Stimulated activated CD4-positive, alpha-beta T cell treated with anti-CD3 and anti-CD28 coated beads, Interleukin-12 subunit alpha, Interleukin-12 subunit beta, amount 100 ng/mL, for 24 hours (primary cell): ENCODE measurements at places on chromosomes 13 and 19.

- DNase-seq = no peak
Measured at GRCh38 chr13:101150998-101151397, 265.3 kb downstream of the NALCN start.

DNA sequence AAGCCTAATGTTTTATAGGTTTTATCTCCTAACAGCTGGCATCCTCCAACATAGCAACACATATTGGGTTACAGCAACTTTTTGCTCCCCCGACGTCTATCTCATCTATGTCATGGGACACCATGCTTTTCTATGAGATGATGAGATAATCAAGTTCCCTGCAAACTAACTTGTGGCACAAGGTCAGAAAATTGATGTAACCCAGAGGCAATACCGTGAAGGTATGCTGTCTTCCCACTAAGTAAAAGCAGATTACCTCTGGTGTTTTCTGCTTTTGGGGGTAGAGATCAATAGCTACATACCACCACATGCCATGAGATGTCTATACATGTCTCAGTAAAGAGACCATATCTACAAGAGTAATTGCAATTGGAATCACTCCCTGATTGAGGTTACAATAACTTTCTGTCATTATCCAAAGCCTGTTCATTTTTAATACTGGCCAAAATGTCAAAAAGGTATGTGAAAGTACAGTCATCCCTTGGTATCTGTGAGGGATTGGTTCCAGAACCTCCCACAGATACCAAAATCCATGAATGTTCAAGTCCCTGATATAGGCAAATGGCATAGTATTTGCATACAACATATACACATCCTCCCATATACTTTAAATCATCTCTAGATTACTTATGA is 131.3 kb downstream of the CYSLTR2 start:
- DNase-seq = no peak

- no peak for DNase-seq
Measured at GRCh38 chr13:102294407-102295018, 107.3 kb downstream of the FGF14 start.

DNA sequence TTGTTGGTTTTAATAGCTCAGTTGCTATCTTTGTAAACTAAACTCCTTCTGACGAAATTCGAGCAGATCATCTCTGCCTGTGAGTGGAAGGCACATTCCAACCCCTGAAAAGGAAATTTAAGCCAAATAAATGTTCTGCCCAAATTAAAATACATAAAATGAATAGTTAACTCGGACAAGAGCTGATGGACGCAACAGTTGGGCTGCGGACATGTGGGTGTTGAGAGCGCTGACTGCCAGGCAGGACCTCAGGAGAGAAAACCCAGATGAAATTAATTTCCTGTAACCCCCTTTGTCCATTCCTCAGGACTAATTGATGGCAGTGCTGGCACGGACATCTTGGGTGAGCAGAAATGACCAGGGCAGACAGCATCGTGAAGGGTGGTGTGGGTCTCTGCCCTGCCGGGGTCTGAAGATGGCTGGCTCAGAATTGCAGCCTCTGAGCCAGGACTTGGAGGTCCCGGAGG is 86.5 kb downstream of the TSHZ3 start:
- no peak for DNase-seq

- no peak for DNase-seq
Measured at GRCh38 chr13:93775507-93776108, 549.0 kb downstream of the GPC6 start.

DNA sequence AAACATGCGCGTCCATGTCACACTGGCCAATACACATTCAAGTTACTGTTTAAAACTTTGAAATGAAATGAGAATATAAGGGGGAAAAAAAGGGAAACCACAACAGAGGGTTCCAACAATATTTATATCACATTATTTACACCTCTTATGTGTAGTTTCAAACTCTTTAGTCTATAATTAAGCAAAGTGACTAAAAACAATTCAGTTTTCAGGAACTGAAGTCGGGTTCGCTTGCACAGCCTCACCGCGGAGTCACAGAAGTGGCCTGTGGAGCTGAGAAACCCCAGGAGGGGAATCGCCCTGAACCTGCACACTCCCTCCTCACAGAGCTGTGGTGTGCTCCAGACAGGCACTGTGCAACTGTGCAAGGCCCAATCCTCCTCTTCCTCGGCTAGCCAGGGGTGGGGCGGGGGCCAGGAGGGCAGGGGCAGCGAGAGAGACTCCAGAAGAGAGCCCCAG is 75.9 kb downstream of the STK24 start:
- no peak for DNase-seq

GRCh38 chr13:46679369-46680120 is 117.4 kb downstream of the ESD start:
- no peak for DNase-seq

DNA sequence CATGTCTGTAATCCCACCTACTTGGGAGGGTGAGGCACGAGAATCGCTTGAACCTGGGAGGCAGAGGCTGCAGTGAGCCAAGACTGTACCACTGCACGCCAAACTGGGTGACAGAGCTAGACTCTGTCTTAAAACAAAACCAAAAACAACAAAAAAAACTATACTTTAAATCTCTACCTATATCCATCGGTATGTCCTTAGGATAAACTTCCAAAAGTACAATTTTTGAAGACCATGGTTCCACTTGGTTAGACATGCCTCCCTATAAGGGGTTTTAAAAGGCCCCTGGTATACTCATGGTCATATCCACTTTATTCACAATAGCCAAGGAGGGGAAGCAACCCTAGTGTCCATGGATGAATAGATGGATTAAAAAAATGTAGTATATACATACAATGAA is 39.8 kb downstream of the RUBCNL start:
- DNase-seq = no peak

- no peak for DNase-seq
Measured at GRCh38 chr19:47123406-47123805, 7.2 kb upstream of the SAE1 start.
